OCI-M1 (cell line): ENCODE measurements at places on chromosomes 5 and 9.

DNA sequence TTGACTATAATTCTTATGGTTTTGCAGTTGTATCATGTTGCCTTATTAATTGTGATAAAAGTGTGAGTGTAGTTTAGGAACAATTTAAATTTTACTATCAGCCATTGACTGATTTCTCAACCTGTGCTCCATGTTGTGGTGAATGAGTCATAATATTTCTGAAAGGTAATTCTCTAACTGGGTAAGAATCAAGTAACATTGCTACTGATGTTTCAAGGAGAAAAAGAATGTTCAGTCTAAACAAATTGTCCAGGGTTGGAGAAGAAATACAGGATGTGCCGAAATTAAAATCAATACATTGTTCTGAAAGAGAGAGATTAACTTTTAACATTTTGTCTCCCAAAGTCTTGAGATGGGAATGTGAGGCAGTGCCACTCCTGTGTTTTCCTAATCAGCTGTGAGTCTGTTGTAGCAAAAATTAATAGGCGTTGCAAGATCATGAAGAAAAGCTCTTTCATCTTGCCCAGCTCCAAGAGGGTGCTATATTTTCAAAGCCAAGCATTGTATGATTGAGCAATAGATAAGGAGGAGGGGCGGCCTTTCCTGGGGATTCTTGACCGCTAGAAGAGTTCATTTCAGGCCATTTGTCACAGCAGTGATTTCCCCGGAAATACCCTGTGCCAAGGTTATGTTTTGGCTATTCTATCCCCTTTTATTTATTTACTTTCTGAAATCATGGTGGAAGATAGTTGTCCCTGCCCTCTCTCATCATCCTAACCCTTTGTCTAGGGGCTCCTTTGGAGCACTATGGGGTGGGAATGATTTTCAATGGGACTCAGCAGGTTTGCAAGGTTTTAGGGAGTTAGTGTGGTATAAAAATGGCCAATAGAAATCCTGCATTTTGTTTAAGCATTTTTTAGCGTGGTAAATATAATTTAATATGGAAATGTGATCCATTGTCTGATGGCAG, 151.6 kb downstream of the FOCAD start:
- DNase-seq = no peak

DNA sequence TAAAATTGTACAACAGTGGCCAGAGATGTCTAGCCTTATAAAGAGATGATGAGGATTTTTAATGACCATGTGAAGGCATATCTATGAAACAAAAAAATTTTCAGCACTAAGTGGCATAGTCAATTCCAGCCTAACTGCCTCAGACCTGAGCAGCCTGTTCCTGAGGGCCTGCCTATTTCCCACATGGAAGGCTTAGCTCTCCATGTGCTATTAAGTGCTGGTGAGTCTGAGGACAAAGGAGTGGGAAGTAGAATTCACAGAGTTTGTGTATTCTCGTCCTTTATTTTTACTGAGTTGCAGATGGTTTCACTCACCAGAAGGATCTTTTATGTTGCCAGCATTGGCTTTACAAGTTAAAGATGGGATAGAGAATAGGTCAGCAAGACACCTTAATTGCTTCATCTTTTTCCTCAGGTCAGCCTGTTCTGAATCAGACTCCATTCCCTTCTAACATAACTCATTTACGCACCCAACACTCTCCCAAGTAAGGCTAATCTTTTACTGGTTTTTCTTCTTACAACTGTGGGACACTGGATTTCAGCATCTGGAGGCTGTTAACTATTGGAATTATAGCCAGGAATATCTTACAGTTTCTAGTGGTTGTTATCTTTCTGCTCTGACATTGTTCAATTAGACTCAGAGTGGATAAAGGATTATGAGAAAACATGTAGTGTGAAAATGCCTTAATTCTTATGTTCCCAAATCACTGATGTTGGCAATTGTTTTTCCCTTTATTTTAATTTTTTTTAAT, 76.8 kb downstream of the ISOC1 start:
- DNase-seq = no peak

GRCh38 chr9:115209601-115210306, 91.8 kb upstream of the TNC start:
- DNase-seq = peak; percentile 58

DNA sequence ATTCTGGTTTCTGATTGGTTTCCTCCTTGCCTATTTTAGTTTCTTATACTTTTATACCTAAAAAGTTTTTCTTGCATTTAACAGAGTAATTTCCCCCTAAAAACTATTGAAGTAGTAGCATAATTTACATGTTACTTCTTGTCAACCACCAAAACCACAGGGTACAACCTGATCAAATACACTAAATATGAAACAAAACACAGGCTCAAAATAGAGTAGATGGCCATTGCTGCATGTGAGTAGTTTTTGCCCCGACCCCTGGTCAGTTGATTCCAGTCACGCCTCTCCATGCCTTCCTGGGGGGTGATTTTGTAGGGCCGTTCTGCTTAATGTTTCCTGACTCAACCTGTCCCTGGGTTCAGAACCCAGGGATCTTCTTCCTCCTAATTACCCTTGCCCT, 101.8 kb downstream of the TLE4 start:
- DNase-seq = no peak

DNA sequence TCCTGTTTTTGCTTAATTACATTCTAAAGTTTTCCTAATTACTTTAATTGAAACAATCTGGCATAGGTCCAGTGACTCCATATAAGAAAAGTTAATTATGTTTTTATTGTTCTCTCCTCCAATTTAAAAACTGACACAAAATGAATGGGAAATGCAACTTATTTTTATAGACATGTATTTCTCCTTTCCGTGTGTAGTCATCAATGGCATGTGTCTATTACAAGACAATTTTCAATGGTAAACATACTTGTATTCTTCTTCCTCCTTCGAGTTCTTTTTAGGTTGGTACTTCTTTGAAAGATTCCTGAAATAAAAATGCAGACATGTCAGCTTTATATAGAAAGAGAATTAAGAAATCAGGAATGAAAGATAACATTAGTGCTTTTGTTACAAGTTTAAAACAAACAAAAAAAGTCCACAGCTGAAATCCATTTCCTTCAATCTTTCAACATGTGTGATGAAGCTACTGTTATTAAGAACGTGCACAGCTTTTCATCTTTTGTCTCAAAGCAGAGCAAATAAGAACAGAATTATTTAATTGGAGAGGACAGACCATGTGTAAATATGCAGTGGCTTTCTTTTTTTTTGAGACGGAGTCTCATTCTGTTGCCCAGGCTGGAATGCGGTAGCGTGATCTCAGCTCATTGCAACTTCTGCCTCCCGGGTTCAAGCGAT, 63.8 kb downstream of the FNBP1 start:
- DNase-seq = no peak

- no peak for DNase-seq
Observed at GRCh38 chr5:78778538-78778937, 130.0 kb upstream of the LHFPL2 start.

- peak; percentile 79 for DNase-seq
Observed at GRCh38 chr5:79297661-79298060, 61.7 kb downstream of the JMY start.

- DNase-seq = no peak
Observed at GRCh38 chr9:96417661-96418082, 498 bp downstream of the ZNF367 start.

DNA sequence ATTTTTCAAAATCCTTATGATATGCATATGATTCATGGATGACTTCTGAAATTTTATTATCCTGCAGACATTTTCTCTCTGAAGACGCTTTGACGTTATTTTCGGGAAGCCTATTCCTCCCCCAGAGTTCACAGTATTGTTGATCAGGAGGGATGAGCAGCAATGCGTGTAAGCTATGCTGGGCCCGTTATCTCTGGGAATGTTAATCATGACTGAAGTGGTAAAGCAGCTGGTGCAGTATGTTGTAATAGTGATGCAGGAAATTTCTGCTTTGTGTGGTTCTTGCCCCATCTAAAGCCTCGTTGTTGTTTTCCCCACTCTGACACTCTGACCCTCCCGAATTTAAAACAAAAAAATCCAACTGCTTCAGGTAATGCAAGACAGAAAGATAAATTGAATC, 1797.8 kb upstream of the WWC1 start:
- peak; percentile 36 for DNase-seq

DNA sequence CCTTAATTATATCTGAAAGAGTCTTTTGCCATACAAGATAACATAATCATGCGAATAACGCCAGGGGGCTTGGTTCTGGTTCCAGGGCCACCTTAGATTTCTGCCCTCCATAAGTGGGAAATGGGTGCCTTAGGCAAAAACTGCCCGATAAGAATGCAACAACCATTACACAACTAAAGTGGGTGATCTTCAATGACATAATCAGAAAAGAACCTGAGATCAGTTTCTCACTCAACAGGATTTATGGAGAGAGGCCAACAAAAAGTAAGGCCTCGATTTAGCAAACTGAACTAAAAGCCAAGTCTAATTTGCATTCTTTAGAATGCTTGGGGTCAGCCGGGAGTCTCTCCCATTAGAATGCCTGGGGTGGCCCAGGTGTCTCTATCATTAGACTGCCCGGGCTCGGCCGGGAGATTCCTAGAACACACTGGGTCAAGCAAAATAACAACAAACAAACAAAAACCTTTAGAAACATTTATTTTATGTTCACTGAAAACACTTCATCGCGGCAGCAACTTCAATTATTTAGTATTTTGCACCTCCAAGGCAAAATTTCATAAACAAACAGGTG, 194.8 kb downstream of the AUH start:
- no peak for DNase-seq

DNA sequence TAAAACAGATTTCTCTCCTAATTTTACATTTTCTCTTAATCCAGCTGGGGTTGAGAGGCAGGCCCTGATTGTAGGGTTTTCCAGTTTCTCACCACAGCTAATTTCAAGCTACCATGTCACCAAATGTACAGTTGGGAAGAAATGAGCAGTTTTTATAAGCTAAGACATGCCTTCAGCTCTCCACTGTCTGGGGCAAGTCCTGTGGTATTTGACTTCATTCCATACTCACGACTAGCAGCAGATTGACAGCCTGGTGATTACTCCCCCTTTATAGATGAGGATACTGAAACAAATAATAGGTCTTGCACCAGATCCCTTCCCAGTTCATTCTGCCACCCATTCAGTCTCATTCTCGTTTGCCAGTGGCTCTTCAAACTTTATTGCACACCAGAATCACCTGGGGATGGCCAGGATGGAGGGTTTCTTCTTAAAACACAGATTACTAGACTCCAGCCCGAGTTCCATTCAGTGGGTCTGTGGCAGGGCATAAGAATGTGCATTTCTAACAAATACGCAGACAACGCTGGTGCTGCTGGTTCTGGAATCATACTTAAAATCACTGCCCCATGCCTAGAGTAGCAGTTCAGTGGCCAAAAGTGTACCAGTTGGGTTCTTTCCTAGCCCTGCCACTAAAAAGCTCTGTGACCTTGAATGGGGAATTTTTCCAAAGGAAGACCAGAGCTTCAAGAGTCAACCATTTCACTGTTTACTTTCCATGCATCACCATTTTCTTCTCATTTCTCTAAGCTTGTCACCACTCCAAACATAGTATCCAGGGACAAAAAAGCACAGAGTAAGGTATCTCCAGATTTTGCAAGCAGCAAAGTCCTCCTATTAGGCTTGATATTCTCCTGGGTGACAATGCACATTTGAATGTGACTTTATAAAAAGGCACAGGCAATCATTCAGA, 64.3 kb downstream of the CSNK1A1 start:
- DNase-seq = no peak

DNA sequence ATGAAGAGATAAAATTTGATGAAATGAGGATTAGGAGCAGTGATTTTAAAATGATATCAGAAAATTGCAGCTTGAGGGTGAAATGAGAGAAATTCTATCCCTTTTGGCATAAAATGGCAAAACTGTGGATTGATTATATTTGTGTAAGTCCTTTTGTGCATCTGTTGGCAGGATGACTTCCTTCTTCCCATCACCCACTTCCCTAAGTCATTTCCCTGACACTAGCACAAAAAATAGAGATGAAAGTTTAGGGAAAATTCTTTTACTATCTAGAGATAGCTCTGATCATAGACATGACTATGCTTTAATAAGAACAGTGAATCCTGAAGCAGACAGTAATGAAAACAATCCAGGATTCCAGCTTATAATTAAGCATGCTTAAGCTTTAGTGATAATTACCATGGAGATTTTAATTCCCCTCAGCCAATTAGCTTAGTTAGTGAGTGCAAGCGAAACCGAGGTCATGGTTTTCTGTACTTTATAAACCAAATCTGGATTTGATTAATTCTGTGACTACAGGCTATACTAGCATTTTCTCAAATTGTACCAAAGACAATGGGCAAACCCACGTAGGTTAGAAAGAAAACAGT, 163.6 kb upstream of the TARS1 start:
- no peak for DNase-seq

GRCh38 chr9:16682273-16682672, 188.2 kb downstream of the BNC2 start:
- no peak for DNase-seq

- DNase-seq = no peak
Observed at GRCh38 chr5:98656796-98657195, 116.7 kb upstream of the RGMB start.

GRCh38 chr9:114016629-114017423, 61.3 kb downstream of the AMBP start:
- no peak for DNase-seq

DNA sequence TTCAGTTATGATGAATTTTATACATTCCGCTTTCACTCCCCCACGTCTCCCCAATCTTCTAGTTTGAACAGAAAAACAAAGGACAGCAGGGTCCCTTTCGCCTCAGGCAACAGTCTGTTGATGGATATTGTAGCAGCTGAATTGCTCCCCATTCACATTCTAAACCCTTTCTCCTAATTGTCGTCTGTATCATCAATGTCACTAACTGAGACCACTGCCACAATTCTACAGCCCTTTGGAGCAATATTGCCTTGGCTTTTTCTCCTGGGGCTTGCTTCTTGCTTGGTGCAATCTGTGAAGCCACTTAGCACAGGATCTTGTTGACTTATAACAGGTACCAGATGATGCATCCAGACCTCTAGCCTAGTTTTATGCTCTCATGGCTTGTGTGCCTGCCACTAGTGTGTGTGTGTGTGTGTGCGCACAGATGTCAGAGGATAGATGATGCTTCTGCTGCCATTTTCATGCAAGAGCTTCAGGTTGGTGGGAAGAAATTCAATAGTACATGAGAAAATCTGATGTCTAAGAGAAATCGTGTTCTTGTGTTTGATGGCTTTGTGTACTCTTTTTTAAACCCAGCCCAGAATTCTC, 195.2 kb upstream of the ISL1 start:
- no peak for DNase-seq

DNA sequence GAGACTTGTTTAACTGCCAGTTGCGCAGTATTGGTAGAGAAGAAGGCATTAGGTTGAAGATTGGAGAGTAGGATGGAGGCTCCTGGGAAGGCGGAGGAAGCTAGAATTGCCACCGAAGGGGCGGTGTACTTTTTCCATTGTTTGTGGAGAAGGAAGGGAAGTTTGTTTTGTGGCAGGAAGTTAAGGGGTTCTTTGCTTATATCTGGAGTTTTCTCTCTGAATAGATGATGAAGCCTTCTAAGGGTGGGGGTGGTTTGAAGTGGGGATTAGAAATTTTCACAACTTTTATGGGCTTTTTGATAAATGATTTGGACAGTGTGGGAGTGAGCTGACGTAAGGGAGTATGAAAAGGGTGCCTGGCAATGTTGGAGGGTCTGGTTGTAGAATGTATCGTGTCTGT, 59.3 kb downstream of the SNX30 start:
- no peak for DNase-seq
